ENCODE measurements at places on chromosomes 6 and 20.

GRCh38 chr6:54695815-54696214, 150.8 kb upstream of the FAM83B start:
- DNase-seq, result no peak

DNA sequence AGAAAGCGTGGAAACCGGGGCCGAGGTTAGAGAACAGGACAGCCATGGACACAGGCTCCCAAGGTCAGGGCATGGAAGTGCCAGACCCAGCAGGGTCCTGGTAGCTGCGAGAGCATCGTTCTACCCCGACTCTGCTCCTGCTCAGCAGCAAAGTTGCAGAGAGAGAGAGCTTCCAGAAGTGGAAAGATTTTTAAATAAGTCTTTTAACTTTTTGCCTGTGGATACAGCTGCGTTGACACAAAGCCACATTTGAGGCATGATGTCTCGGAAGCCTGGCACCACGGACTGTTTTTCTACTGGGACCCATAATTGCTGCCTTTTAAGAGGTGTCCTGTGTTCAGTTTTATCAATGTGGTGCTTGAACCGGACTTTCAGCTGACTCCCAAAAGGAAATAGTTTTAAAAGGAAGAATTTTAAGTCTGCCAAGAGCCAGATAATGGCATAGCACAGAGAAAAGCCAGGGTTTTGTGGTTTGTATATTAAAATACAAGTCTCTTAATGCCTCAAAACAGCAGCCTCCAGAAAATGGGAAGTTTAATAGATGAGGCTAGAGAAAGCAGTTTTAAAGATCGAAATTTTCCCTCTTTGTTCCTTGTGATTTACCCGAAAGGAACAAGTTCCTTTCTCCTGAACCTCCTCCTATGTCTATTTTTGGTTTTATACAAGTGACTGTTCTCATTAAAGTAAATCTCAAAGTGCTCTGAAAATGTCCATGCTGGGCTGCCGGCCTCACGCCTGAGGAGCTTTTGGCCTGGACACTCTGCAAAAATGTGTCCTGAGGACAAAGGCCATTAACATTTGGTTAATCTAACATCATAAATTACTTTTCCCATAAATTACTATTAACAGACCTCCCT, 91.5 kb downstream of the RIN2 start:
- no peak for DNase-seq

DNA sequence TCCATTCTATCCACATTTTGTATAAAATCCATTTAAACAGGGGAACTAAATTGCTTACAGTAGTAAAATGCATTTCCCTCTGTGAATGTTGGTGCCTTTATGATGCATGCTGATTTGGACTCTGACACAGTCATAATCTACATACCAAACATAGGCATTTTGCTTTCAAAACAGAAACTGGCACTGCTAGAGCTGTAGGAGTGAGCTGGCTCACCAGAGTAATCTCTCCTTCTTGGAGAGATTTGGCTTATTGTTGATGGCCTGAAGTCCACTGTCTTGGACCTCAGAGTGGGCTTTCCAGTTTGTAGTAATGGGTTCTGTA, 363.2 kb upstream of the FLRT3 start:
- no peak for DNase-seq

GRCh38 chr6:5976811-5977210, 29.9 kb downstream of the NRN1 start:
- DNase-seq, result no peak

- no peak for DNase-seq
Measured at GRCh38 chr20:61253640-61254511, 1.8 kb downstream of the CDH4 start.

- no peak for DNase-seq
Measured at GRCh38 chr6:160252073-160252813, 6.4 kb downstream of the SLC22A2 start.

DNA sequence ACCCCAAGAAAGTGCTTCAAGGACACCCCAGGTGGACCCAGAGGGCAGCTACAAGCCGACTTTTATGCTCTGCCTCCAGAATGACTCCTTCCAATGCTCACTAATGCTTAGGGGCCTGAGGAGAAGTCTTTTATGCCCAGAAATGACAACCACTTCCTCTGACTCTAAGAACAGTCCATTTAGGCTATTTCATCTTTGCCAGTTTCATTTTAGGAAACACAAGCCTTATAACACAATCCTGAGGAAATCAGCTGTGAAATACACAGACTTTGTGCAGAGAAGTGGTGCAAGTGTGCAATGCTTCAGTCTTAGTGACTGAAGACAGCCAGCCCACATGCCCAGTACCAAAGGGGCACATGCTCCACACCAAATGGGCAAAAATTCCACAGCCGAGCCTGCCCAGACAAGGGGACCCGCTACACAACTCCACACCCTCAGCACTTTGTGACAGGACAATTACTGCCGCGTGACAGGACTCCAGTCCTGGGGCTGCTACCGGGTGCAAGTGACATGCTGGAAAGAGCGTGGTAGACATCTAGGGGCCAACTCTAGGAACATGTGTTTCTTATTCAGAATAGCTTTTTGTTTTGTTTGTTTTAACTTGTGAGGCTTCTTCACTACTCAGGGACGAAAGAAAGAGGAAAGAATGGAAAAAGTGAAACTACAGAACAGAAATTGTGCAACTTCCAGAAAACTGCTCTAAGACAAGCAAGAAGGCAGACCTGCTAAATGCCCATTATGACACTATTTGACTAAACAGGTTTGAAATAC, 28.2 kb upstream of the PLAGL1 start:
- DNase-seq, result no peak

DNA sequence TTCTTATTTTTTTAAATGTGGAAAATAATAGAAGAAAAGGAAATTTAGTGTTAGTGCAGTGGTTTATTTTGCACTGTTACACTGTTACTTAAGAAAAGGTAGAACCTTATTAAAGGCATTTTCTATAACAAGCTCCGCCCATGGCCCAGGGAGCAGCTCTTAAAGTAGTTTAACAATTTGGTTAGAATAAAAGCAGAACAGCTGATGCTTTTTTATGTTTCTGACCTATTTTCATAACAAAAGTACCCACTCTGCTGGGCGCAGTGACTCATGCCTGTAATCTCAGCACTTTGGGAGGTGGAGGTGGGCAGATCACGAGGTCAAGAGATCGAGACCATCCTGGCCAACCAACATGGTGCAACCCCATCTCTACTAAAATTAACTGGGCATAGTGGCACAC, 32.6 kb downstream of the DSTN start:
- no peak for DNase-seq

DNA sequence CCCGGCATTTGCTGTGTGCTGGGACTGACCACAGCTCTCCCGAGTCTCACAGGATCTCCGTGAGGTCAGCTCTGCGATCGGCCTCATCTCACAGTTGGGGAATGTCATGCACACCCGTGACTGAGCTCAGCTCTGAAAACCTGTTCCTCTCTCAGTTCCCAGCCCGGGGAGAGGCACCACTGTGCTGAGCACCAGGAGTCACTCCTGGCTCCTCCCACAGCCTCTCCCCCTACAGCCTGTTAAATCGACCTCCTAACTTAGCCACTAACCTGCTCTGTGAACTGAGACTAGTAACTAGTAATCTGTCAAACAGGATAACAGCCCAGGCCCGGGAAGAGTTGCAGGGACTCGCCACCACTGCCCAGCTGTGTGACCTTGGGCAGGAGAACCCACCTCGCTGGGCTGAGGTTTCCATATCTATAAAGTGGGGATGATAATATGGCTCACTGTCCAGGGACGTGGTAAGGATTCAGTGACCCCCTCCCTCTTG, 20.1 kb upstream of the NOL4L start:
- DNase-seq, result no peak
